Stimulated activated CD8-positive, alpha-beta memory T cell treated with anti-CD3 and anti-CD28 coated beads, Interleukin-2, amount 100 ng/mL, for 48 hours (primary cell): ENCODE measurements at places on chromosomes 6 and 20.

GRCh38 chr6:25178336-25179035 lies 100.7 kb upstream of the CARMIL1 start:
- no peak for DNase-seq

DNA sequence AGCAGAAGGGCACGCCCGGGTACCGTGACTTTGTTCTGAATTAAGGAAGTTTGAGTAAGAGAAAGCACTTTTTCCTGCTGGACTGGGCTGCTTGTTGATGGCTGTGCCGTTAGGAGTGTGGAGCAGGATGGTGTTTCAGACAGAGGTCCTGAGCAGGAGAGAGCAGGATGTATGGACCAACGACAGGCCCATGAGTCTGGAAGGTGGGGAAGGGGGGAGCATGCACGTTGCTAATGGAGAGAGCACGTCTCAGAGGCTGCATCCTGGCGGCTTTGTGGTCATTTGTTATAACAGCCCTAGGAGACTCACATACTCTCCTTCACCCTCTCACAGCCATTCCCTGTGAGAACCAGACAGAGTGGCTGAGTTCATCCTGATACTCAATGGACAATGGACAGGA lies 56.8 kb downstream of the PHACTR3 start:
- no peak for DNase-seq

DNA sequence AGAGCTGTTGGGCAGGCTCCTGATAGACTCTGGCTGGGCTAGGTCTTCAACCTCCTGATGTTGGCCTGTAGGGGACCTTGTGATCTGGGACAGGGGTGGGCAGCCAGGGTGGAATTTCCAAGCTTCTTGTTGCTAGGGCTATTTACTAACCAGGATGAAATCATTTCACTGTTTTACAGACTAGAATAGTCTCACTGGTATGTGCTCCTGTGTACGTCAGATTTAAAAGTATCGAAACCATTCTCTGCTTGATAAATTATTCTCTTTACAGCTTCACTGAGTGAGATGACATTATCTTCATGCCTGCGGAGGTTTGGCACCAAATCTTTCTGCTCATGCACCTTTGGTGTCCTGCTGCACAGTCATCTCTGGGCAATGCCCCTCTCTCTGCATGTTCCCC lies 10.9 kb downstream of the EDN1 start:
- DNase-seq: no peak

DNA sequence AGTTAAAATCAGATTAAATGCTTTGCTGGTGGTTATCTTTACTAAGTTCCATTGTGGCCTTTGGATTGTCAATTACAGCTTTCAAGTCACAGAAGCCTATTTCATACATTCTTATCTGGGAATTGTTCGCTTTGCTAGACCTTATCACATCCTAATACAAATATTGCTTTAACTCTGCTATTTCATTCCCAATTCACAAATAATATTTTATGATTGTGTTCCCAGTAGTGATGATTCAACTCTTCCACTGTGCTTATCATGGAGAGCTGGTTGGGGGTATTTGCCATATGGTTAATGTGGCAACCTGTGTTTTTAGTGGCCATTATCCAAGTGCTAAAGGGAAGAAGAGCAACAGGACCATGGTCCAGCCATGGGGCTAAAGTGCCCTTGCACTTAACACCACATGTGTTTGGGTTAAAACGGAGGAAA lies 72.9 kb upstream of the GLP1R start:
- no peak for DNase-seq

GRCh38 chr20:40954521-40955165 lies 74.0 kb upstream of the TOP1 start:
- no peak for DNase-seq

- DNase-seq: no peak
Measured at GRCh38 chr6:124373386-124373785, 569.7 kb downstream of the NKAIN2 start.

- DNase-seq: no peak
Measured at GRCh38 chr6:90403489-90404381, 107.1 kb upstream of the BACH2 start.

DNA sequence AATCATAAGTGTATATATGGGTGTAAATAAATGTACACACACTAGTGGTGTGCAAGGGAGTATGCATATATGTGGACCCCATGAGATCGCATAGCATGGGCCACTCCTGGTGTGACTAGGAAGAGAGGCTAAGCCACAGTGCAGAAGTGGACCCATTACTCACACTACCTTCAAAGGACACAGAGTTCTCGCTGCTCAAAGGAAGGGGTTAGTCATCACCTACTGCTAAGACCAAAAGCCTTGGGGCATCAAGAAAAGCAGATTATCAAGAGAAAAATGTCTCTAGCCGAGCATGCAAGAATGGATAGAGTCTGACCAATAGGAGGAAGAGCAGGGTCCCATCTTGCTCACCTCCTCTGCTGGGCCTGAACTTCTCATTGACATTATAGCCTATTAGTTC lies 195.5 kb downstream of the MAFB start:
- DNase-seq: no peak

DNA sequence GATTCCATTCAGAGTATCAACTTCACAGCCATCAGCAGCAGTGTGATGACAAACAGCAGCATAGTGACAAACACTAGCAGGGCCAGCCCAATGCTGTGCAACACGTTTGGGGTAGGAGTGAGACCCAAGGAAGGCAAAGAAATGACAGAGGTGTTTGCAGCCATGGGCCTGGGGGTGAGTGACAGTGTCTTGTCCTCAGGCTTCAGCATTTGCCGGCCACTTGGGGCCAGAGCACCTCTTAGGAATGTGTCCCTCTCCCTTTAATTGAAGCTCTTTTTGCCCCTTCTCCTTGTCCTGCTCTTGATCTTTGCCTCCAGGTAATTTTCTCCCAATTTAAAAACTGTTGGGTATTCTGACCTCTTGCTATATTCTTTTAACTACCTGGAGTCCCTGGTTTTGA lies 84.4 kb downstream of the HS3ST5 start:
- DNase-seq: no peak

- no peak for DNase-seq
Measured at GRCh38 chr6:11092668-11093375, 812 bp upstream of the SMIM13 start.

GRCh38 chr20:47710665-47711045 lies 74.6 kb downstream of the SULF2 start:
- DNase-seq: no peak

GRCh38 chr6:129966125-129966524 lies 52.3 kb upstream of the L3MBTL3 start:
- no peak for DNase-seq

- no peak for DNase-seq
Measured at GRCh38 chr6:90916968-90917367, 330.1 kb upstream of the MAP3K7 start.

GRCh38 chr20:63952210-63952535 lies 4.0 kb downstream of the UCKL1 start:
- DNase-seq: no peak

GRCh38 chr6:30227763-30228487 lies 14.7 kb upstream of the TRIM26 start:
- DNase-seq: no peak

DNA sequence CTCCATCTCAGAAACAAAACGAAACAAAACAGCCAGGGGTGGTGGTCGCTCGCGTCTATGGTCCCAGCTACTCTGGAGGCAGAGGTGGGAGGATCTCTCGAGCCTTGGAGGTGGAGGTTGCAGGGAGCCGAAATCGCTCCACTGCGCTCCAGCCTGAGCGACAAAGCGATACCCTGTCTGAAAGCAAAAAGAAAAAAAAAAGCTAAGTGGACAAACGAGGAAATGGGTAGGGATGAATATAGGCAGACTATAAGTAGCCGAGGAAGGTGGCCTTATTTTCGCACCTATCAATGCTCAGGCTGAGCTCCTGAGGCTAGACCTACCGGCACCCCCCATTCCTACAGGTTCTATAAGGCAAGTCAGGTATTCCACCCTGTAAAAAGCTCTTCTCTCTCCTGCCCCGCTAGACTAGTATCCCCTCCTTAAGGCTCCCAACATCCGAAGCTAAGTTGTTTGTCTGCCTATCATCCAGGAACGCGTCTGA lies 650 bp upstream of the CASP8AP2 start:
- DNase-seq: no peak
